RCC 7860 (cell line): ENCODE measurements at places on chromosomes 7 and 10.

DNA sequence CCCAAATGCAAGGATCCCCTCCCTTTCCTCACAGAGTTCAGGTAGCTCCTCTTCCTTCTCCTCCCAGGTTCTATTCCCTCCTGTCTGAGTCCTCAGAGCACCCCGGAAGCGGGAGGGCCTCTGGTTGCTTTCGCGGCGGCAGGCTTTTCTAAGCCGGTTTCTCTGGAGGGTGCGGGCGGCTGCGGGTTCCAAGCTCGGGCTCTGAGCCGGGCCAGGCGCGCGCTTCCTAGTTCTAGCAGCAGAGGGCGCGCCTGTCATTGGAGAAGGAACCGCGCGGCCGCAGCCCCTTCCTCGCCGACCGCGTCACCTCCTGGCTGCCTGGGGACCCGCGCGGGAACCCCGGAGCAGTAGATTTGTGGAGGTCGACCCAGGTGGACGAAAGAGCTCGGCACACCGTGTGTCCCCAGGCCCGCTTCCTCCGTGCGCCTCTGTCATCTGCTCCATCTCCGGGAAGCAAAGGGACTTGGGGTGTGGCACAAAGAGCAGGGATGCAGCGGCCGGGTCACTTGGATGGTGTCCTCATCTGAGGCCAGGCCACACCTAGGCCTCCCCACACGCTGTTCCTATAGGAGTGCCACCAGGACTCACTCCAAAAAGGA lies 389.0 kb upstream of the PODXL start:
- DNase-seq: no peak

- DNase-seq: peak; percentile 53
Observed at GRCh38 chr10:124106241-124106879, 13.0 kb upstream of the CHST15 start.

DNA sequence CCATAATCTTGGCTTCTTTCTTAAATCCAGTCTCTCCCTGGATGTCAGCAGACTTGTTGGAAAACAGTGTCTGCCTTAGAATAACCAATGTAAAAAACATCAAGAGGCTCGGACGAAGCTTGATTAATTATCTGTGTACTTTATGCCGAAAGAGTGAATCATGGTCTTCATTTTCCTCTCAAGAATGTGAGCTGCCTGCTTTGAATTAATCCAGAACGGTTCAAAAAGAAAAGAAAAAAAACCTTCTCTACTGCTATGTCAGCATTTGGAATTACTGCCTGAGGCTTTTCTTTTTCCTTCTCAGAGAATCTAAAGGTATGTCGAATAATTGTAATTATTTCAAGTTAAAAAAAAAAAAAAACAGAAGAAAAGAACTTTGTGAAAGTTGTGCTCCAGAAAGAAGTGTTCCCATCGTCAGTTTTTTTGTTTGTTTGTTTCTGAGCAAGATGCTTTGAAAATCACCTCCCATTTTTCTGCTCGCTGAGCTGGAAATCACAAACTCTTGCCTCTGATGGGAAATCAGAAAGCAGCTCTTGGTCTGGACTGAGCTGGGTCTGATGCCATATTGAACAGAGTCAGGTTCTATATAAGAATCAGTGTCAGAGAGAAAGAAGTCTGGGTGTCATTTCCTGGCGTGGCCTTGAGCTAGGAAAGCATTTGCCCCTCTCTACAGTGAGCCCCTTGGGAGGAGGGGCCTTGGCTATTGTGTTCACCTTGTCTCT lies 20.2 kb downstream of the PLPP4 start:
- DNase-seq: no peak

- DNase-seq: no peak
Observed at GRCh38 chr10:128087146-128087883, 38.9 kb downstream of the MKI67 start.

DNA sequence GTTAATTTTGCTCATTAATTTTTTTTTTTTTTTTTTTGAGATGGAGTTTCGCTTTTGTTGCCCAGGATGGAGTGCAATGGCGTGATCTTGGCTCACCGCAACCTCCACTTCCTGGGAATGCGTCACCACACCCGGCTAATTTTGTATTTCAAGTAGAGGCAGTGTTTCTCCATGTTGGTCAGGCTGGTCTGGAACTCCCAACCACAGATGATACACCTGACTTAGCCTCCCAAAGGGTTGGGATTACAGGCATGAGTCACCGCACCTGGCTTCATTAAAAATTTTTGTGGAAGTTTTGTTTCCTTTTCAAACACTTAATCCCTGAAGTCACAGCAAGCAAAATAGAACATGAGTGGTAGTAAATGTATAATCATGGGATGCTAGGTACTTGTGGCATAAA lies 857.2 kb upstream of the PHF14 start:
- no peak for DNase-seq
